ENCODE measurements at places on chromosomes 1 and 21. TPM values are rescaled to one million over a fixed set of nuclear protein-coding genes. Genes with fewer than 3 reads are reported as not detected.

Gene LORICRIN
- not detected for total RNA-seq

GRCh38 chr1:10692401-10693021 is 103.9 kb downstream of the CASZ1 start:
- H3K27me3 ChIP-seq: no peaks in the 10 kb centered on the region
- H3K36me3 ChIP-seq: no peaks in the 10 kb centered on the region
- no peak for DNase-seq
- H3K4me3 ChIP-seq: no peak overlapping the region
- no peak overlapping the region for H3K27ac ChIP-seq
- no peaks in the 10 kb centered on the region for H3K4me1 ChIP-seq

GRCh38 chr1:32878637-32879041 is 7.7 kb upstream of the HPCA start:
- no peaks in the 10 kb centered on the region for H3K4me1 ChIP-seq
- no peaks in the 10 kb centered on the region for H3K36me3 ChIP-seq
- no peaks in the 10 kb centered on the region for H3K27me3 ChIP-seq
- no peak overlapping the region for H3K27ac ChIP-seq
- no peak overlapping the region for H3K4me3 ChIP-seq
- no peak for DNase-seq

DNA sequence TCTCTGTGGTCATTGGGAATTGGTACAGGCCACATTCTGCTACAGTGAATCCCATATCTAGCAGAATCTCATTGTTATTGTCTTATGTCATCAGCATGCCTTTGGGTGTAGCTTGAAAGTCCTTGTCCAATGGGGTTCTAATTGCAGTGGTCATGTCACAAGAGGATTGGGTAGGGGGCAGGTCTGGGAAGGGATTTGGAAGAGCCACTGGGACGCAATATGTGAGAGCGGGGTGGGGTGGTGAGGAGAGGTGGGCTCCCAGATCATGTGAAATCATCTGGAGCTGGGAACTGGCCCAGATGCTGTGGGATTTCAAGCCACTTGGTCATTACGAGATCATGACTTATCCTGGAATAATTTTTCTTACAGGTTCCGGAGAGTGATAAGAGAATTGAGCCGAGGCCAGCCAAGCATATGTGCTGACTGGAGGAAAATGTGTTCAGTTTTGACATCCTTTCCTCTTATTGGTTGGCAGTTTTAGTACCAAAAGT is 16.3 kb downstream of the CNIH3 start:
- DNase-seq: no peak
- H3K27me3 ChIP-seq: no peaks in the 10 kb centered on the region

Gene SETD4
- total RNA-seq: 22.5 TPM

Gene AMY1C
- total RNA-seq: not detected

Data from aorta (tissue), 5 donors.